H1 (cell line): ENCODE measurements at places on chromosomes 12 and 14. TPM values are rescaled to one million over a fixed set of nuclear protein-coding genes. Genes with fewer than 3 reads are reported as not detected.

DNA sequence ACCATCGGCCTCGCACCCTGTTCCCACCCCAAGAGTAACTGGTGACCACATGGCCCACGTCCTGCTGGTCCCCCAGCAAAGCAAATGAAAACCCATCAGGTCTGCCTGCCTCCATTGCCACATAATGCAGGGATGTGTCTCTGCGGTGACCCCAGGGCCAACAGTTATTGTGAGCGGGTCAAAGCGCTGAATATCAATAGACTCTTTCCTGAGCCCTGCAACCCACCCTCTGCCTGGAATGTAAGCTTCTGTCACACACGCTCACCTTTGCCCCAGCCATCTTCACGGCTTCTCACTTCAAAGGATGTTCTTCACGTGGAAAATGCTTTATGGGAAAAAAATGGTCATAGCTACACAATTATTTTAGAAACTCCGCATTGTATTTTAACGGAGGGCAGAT is 63.9 kb downstream of the FZD10 start:
- no peak for DNase-seq

DNA sequence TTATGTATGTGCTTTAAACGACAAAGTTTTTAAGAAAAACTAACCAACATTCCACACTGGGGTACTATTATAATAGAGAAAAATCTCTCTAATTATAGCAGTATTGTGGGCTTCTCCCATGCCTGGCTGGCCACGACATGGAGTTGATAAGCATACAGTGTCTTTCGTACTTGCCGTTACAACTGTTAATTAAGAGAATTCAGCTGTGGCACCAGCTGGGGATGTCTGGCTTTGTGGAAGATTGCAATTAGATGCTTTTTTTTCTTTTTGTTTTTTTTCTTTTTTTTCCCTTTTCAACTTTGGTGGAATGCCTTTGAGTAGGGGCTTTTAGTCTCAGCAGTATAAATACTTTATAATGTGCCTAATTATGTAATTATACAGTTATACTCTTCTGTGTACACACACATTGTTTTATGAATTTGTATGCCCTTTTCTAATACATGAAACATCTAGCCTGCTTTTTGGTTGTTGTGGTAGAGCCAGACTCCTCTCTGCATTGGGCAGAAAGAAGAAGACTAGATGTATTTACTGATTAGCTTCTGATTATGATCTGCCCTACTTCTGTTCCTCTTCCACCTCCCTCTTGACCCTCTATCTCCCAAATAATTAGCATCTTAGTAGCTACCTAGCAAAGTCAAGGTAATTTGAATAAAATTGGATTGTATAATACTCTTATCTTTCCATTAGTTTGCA is 76.4 kb downstream of the SUSD6 start:
- no peak for DNase-seq

DNA sequence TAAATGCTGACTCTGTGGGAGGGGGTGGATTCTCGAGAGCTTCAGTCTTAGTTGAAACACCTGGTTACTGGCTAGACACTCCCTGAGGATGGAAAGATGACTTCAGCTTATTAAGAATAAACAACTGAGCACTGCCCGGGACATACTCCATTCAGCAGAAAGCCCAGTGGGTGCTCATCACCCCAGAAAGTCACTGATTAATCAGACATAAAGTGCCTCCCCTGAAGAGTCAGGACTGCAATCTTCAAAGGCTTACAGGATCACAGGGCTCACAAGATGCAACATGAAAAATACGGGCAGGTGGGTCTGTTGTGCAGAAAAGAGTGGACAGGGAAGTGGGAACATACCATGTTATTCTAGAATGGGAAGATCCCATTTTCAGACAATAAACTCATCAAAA is 207.0 kb downstream of the CALM1 start:
- DNase-seq = no peak

DNA sequence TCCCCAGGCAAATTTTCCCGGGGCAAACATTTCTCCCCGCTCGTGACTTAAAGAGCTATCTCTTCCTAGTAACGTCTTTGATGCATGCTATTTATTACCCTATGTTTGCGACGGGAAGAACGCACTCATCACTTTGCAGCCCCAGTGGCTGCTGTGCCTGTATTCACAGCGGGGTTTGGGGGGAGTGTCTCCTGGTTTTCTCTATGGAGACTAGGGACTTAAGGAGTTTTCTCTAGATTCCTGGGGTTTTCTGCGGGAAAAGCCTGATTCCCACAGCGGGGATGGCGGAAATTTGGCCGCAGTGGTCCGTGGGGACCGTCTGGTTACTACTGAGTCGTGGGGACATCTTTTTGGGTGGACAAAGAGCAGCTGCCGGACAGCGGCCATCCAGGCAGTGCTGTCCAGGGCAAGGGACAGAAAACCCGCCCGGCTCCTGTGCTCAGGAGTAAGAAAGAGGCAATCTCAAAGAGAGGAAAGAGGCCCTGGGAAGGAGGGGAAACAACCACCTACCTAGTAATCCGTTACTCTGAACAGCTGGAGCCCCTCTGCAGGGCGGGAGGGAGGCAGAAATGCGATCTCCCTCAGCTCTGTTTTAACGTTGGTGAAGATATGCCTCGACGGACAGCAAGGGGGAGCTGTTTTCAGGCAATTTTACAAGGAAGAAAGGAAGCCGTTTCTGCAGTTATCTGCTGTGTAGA is 771 bp upstream of the AVPR1A start:
- peak; percentile 67 for DNase-seq

- DNase-seq = no peak
Observed at GRCh38 chr12:124848621-124849380, 14.9 kb downstream of the SCARB1 start.

DNA sequence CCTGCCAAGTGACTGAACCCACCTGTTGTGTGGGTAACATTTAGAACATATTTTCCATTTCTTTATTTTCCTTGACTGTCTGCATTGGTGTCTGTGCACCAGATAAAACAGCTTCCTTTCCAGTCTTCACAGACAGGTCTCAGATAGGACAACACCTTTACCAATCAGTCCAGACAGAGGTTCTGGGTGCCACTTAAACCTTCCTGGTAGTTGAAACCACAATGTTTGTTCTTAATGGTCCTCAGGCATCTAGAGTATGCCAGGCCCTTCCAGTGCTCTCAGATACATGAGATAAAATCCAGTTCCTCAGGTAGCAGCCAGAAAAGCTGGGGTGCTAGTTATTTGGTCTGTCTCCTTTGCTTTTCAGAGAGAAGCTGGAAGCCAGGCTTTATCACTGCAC is 7.0 kb upstream of the CLEC2D start:
- no peak for DNase-seq

DNA sequence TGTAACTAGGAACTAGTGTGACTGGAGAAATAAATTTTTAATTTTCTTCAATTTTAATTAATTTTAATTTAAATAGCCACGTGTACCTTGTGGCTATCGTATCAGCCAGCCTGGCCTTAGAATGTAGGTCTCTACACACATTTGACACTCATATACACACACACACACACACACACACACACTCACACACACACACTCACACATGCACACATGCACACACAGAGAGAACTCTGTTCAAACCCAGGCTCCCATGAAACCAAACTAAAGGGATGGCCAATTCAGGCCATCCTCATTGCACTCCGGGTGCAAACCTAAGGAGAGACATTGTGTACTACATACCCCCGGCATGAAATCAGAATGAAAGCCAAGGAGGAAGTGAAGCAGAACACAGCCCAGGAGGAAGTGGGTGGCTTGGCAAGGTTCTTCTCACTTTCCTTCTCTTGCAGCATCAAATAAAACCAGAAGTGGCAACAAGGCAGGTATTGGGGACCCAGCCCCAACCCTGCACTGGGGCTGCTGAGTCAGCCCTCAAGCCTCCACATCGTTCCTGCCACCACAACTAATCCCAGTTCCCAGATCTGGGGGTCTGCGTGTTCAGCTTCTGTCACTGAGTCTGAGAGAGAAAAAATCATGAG is 26.2 kb upstream of the CHPT1 start:
- DNase-seq = no peak

DNA sequence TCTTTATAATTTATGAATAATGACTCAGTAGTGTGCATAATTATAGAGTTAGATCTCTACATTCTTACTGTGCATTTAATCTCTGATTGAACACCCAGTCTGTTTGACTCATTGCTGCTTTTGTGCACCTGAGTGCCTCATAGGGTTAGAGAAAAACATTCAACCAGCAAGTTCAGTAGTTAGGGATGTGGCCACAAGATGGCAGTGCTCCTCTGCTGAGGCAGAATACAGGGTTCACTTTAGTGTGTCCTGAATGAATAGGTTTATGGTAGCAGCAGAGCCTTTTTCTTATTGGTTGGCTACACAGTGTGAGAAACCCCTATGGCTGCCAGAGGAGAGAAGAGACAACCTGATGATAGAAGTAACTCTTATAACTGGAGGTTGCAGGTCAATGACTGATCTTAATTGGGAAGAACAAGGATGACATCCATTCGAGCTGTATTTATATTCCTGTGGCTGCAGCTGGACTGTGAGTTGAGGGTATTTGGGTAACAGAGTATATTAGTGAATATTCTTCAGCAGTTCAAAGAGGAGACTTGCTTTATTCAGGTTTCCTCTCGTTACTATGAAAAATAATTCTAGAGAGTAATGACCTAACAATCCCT is 194.9 kb upstream of the OR4E1 start:
- peak; percentile 31 for DNase-seq

DNA sequence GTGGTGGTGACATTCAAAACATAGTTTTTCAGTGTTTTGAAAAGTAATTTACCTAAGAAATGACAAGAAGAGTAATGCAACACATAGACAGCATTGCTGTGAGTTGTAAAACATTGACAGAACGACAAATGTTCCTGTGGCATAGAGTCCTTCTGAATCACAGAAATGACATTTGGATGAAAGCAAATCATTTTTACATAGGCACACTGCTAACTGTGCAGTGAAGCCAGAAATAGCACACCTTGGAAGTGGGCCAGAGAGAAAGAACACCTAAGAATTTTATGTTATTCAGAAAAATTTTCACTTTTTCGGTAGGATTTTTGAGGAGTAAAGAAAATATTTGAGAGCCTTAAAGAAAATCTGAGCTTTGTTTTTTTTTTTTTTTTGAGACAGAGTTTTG is 100.6 kb downstream of the ANO4 start:
- no peak for DNase-seq

- no peak for DNase-seq
Observed at GRCh38 chr14:88934351-88934806, 109.9 kb downstream of the TTC8 start.

- DNase-seq = no peak
Observed at GRCh38 chr12:105945880-105946279, 192.9 kb downstream of the NUAK1 start.

DNA sequence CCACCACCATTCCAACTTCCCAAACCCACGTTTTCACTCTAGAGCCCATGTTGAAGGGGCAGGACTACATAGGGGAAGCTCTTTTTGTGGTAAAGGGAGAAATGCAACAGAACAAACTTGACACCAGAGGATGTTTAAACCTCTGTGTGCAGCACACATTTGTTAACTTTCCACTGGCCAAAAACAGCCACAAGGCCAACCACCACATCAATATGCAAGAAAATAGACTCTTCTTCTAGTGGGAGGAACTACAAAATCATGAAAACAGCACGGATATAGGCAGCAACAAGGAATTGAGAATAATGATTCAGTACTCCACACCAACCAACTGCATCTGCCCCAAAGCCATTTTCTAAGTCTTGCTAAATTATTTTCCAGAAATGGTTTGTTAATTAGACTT is 66.3 kb upstream of the CEP83 start:
- no peak for DNase-seq

OAS1 gene
- polyA plus RNA-seq = 0.13 and 0.23 TPM in 2 replicates

MAP3K9 gene
- 9.7 and 9.8 TPM in 2 replicates for polyA plus RNA-seq

- no peak for DNase-seq
Observed at GRCh38 chr14:95981965-95982364, 57.2 kb upstream of the C14orf132 start.

GRCh38 chr12:106223485-106224354 is 24.1 kb downstream of the CKAP4 start:
- peak; percentile 92 for DNase-seq

- DNase-seq = peak; percentile 60
Observed at GRCh38 chr12:49776413-49776812, 35.1 kb downstream of the TMBIM6 start.

POMT2 gene
- 20.8 and 34.1 TPM in 2 replicates for polyA plus RNA-seq

GLI1 gene
- 25.3 and 31.0 TPM in 2 replicates for polyA plus RNA-seq

- peak; percentile 46 for DNase-seq
Observed at GRCh38 chr14:26925876-26926584, 328.2 kb upstream of the NOVA1 start.

AKAP3 gene
- polyA plus RNA-seq = 0.54 and 0.63 TPM in 2 replicates

GRCh38 chr14:77024171-77024691 is 4.3 kb downstream of the IRF2BPL start:
- DNase-seq = no peak

SUSD6 gene
- 2.9 and 3.0 TPM in 2 replicates for polyA plus RNA-seq

KRT8 gene
- polyA plus RNA-seq = 280 and 311 TPM in 2 replicates

- peak; percentile 97 for DNase-seq
Observed at GRCh38 chr14:70907176-70907995, at the start of gene PCNX1. PCNX1 (plus strand) TSS chr14:70907459; CDS start chr14:70907851, 392 bp downstream.

PPP4R4 gene
- polyA plus RNA-seq = 2.5 and 3.3 TPM in 2 replicates

BIN2 gene
- 0.05 TPM in 1 of 2 replicates, not detected in the other for polyA plus RNA-seq

DPY19L2 gene
- polyA plus RNA-seq = 1.1 and 2.2 TPM in 2 replicates

DNA sequence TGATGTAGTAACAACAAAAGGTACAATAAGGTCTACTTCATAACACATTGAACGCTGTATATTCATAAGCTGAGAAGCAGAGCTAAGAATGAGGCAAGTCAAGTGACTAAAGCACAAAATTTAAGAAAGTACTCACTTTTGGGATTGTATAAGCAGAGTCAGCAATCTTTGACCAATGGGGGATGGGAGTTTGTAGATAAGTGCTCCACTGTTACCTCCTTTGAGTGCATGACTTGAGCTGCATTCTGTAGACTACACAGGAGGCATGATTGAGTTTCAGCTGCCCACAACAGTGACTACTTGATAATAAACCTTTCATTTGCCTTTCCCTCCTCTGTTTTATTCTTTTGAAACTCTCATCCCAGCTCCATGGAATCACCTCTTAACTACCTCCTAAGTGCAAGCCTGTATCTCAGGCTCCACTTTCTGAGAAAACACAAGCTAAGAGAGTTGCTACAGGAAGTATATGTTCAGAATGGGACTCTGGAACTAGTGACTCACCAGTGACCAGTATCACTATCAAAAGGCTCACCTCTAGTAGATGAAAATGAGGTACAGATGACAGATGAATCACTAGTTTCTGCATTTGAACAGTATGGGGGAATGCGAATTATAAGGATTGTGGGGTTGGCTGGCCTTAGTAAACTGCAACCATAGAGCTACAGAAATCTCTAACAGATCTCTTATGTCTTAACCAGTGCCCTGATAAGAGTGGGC is 49.2 kb downstream of the SLC35F4 start:
- DNase-seq = no peak

DNA sequence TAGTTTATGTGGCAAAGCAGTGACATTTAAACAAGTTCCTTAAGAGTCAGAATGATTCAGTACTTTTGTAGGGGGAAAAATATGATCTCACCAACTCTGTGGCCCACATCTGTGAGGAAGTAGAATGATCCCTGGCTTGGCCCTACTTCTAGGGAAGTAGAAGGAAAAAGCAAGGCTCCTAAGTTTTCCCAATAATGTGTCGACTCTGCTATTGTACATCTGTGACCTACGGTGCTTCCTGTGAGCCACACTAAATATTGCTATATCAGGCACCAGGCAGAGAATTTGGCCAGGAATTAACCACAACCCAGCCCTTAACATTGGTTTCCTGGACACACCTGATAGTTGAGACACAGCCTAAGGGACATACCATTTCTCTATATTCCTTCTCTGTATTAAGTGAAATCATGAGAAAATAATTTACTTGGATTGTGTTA is 9.3 kb upstream of the NID2 start:
- no peak for DNase-seq

RNF212B gene
- polyA plus RNA-seq = 0.36 and 0.95 TPM in 2 replicates

- no peak for DNase-seq
Observed at GRCh38 chr14:74670726-74671411, 42.0 kb downstream of the AREL1 start.

GRCh38 chr12:24775073-24775472 is 173.8 kb downstream of the BCAT1 start:
- no peak for DNase-seq
